ENCODE measurements at places on chromosomes 2 and 18. TPM values are rescaled to one million over a fixed set of nuclear protein-coding genes. Genes with fewer than 3 reads are reported as not detected.
A peak's percentile ranks its signal among the peaks of the same experiment; 100 is the strongest.

The EML6 gene
- 0.98 TPM for total RNA-seq

The KCNG2 gene
- total RNA-seq = 0.78 TPM

- no peaks in the 10 kb centered on the region for H3K36me3 ChIP-seq
- H3K27me3 ChIP-seq = no peaks in the 10 kb centered on the region
- H3K27ac ChIP-seq = no peak overlapping the region
- H3K4me1 ChIP-seq = no peaks in the 10 kb centered on the region
- no peak overlapping the region for H3K4me3 ChIP-seq
- DNase-seq = no peak
Observed at GRCh38 chr2:57542081-57542480, 504.5 kb upstream of the VRK2 start.

- no peaks in the 10 kb centered on the region for H3K4me1 ChIP-seq
- H3K27me3 ChIP-seq = no peaks in the 10 kb centered on the region
- DNase-seq = no peak
Observed at GRCh38 chr2:167939514-167940345, 307.7 kb downstream of the STK39 start.

DNA sequence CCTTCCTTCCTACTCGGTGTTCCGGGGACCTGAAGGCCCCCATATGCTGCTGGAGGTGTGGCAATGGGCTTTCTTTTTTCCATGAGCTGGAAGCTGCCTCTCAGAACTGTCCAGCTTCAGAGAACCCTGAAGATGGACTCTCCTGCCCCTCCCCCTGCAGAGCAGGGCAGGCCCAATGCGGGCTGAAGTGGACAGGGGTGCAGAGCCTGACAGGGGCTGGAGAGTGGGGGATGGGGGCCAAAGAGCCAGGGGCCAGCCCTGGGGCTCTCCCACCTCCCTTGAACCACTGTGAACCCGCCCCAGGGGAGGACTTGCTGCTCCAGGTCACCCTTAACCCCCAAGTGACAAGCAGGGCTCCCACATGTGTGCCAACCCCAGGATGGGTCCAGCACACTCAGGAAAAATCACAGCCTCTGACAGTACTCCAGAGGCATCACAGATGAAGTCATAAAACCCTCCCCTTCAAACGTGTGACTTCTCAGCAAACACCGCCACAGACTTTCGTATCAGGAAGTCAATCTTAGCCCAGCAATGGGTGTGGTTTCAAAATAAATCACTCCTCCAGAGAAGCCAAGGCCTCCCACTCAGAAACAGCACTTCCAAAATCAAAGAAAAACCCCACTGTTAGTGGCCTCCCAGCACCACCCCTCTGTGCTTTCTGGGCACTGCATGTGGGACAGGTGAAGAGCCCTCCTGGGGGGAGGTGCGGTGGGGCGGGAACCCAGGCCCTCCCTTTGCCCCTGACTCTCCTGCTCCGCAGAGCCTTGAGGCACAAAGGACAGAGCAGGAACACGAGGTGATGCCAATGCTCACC lies 135.8 kb downstream of the HDAC4 start:
- peaks cover 69% of the 10 kb centered on the region for H3K4me1 ChIP-seq
- H3K4me3 ChIP-seq = no peak overlapping the region
- no peak for DNase-seq
- no peaks in the 10 kb centered on the region for H3K27me3 ChIP-seq
- peak overlapping the region; percentile 84 for H3K27ac ChIP-seq

DNA sequence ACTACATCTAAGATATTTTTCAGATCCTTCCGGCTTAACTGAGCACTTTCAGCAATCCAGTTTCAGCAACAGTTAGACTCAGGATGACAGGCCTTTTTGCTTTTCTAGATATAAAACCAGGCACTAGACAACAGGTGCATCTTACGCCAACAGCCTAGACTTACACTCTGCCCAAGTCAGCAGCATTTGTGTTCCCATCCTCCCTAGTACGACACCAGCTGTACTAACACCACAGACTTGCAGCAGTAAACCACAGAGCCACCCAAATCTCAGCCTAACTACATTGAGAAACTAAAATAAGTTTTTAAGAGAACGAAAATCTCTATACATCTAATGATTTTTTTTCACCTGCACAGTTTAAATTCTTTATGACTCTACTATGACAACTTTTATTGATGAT lies 89.9 kb upstream of the DNMT3A start:
- no peaks in the 10 kb centered on the region for H3K27me3 ChIP-seq
- H3K4me1 ChIP-seq = no peaks in the 10 kb centered on the region
- DNase-seq = no peak
- no peak overlapping the region for H3K27ac ChIP-seq

DNA sequence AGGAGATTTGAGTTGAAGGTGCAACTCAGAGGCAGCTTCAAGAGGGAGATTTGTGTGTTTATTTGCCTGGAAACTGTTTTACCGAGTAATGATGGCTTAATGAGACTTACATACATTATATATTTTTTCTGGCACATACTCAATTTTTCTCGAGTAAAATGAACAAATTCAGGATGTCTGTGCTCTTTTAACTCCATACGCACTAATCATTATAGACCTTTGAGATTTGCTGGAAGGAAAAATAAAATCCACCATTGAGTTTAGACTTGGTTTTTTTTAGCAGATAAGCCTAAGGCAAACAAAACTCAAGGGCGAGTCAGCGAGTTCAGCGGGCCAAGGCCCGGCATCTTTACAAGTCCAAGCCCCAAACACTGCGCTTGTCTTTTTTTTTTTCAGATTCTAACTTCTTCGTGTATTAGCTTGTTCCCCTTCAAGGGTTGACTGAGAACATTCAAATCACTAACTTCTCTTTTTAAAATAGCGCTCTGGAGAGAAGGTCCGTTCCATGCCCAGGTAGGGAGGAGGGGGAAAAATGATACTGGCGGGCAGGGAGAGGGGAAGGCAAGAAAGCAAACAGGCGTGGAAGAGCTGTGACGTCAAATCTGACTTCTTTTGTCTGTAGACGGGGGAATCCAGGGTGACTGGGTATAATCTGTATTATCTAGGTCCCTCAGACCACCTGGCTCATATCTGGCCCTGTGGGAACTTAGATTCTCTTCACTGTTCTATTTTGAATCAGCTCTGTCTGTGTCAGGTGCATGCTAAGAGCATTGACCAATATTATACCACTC lies 72.7 kb upstream of the MAP3K20 start:
- H3K4me3 ChIP-seq = no peak overlapping the region
- no peak overlapping the region for H3K27ac ChIP-seq
- H3K36me3 ChIP-seq = no peaks in the 10 kb centered on the region
- no peaks in the 10 kb centered on the region for H3K4me1 ChIP-seq
- H3K27me3 ChIP-seq = no peaks in the 10 kb centered on the region

GRCh38 chr2:101123795-101124471 lies 27.2 kb downstream of the TBC1D8 start:
- H3K4me1 ChIP-seq = no peaks in the 10 kb centered on the region
- no peak for DNase-seq
- H3K4me3 ChIP-seq = no peak overlapping the region
- no peaks in the 10 kb centered on the region for H3K27me3 ChIP-seq
- H3K36me3 ChIP-seq = no peaks in the 10 kb centered on the region
- H3K27ac ChIP-seq = peak overlapping the region; percentile 27

Measured in tibial nerve (tissue), 4 donors.